ENCODE measurements at places on chromosomes 3 and 15.

DNA sequence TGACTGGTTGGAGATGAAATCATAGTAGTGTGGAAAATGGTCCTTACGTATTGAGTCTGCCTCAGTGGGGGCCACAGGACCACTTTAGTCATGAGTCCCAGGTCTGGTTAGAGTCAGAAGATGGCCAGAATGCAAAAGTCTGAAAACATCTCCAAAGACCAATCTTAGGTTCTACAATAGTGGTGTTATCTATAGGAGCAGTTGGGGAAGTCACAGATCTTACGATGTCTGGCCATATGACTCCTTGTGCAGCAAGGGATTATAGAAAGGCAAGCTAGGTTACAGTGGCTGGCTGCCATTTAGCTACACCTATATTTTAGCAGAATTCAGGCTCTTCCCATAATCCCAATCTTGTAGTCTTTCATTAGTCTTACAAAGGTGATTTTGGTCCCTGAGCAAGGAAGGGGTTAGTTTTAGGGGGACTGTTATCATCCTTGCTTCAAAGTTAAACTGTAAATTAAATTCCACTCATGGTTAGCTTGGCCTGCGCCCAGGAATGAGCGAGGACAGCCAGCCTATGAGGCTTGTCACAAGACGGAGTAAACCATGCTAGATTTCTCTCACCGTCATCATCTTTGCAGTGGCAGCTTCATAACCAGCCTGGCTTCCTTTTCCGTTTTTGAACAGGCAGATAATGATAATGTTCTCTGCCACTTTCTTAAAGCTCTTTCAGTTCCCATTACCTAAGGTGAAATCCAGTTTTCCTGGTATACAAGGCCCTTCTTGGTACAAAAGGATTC lies 134.1 kb downstream of the VPS8 start:
- DNase-seq = no peak

GRCh38 chr15:95284492-95284891 lies 1046.0 kb upstream of the NR2F2 start:
- no peak for DNase-seq

DNA sequence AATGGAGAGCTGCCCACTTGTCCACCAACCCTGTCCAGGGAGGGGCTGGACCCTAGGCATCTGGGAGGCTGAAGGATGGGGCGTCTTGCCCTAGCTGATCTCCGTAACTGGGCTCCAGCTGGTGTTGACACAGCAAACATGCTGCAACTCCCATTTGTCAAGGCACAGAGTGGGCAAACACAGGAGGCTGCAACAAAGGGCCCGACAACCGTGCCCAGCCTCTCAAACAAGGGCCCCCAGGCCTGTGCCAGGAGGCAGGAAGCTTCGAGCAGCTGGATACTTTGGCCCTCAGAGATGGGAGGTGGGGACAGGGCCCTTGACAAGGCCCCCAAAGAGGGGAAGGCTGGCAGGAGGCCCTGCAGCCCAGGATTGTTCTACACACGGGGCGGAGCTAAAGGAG lies 64.2 kb upstream of the TMEM115 start:
- no peak for DNase-seq

DNA sequence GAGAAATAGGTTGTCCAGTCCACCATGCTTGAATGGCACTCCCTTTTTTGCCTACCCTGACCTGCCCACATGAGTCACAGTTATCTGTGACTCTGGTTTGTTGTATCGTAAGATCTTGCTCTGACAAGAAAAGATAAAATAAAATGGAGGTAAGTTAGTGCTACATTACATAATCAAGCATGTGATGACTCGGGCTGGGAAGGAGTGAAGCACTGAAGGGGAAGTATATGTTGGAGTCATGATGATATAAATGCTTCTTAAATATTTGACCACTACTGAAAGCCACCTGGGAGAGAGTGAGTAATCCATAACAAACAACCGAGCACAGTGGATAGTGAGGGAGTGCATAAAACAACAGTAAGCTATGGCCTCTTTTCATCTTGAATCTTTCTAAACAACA lies 124.4 kb downstream of the SHOX2 start:
- DNase-seq = no peak

DNA sequence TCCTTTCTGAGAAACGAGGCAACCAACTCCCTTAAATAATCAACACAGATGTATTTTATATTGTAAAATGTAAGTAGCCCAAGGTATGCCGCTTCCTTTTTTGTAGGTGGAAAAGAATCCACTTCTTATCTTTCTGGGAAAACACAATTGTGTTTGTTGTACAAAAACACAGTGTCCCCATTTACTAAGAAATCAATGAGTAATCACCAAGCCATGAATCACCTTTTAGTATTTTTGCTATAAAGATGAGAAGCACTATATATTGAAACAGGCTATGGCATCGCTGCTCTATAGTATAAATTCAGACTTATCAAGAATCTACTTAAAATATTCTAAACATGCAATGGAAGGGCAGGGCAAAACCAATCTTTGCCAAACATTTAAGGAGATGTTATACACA lies 104.0 kb downstream of the TNIK start:
- no peak for DNase-seq

DNA sequence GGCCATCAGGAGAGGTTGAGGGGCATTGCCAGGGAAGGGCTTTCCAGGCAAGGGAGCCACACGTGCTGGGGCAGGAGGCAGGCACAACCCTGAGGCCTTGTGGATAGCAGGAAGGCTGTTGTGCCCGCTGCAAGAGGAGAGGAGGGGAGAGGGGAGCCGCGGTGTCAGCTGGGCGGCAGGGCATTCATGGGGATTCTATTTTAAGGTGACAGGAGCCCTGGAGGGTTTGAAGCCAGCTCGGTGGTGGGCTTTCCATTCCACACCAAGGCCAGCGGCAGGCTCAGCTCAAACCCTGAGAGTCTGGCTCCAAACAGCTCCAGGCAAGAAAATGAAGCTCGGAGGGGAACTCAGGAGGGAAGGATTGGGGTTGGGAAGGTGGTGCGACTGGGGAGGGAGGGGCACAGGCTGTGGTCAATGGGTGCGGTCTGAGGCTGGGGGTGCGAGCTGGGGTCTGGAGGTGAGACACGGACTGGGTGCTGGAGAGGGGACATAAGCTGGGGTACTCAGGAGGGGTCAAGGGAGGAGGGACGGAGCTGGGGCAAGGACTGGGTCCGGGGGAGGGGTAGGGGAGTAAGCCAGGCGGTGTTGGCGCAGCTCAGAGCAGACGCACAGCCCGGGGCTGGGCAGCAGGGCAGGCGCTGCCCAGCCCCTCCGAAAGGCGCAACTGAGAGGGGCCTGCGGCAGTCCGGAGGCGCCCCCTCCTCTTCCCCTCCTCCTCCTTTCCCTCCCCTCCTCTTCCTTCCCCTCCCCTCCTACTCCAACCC lies 43.4 kb downstream of the TPRA1 start:
- DNase-seq = no peak

- no peak for DNase-seq
Measured at GRCh38 chr3:131540821-131541220, 38.0 kb upstream of the MRPL3 start.

DNA sequence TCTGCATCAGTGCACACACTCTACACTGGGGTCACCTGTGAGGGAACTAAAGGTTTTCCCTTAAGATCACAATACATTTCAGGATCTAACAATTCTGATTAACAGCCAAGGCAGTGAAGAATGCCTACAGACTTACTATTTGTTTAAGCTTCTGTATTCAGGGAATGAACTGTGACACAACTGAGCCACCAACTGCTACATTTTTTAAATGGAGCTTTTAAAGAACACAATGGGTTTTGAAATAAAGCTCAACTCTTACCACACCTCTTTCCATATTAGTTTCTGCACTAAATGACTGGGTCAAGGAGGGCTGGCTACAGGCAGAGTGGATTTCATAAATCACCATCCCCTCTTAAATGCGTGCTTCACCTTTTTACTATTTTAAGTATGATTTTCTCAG lies 100.2 kb downstream of the TMCC1 start:
- peak; percentile 53 for DNase-seq

GRCh38 chr3:71011565-71012287 lies 571.8 kb downstream of the FOXP1 start:
- DNase-seq = no peak

DNA sequence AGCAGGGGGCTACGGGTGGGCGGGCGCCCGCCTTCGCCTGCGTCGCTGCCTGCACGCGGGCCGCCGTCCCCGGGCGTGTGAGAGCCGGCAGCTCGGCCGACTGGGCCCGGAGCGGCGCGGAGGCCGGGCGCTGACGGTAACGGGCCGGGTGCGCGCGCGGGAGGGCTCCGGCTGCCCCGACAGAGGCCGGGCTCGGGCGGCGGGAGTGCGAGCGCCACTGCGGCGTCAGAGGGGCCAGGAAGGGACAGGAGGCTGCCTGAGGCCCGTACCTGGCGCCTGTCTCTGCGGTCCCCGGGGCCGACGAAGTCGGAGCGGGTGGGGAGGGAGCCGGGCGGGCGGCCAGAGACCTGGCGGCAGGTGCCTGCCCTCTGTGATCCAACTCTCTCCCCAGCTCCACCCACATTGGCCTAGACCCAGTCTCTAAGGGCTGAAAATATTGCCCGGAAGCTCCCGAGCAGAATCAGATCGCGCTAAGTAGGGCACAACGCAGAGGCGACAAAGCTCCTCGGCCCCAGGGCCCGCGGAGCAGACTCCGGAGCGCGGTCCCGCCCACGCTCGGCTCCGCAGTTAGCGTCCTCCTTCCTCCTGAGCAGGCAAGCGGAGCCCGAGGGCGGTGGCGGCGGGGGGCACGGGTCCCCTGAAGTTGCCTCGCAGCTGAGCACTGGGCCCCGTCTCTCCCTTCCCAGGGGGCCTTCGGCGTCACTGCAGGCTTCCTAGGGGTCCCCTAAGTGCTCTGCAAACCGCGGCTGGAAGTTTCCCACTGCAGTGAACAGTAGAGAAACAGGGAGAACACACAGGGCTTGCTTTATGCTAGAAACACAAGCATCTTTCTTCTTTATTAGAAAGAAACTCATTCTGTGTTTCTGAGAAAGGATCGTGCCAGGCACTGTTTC lies at the start of gene MAN2A2:
Gene MAN2A2, plus strand, starts transcription at position 463 of the 893 bp plus-strand sequence. CDS start 906 bp downstream, outside the sequence.
- DNase-seq = peak; percentile 87

DNA sequence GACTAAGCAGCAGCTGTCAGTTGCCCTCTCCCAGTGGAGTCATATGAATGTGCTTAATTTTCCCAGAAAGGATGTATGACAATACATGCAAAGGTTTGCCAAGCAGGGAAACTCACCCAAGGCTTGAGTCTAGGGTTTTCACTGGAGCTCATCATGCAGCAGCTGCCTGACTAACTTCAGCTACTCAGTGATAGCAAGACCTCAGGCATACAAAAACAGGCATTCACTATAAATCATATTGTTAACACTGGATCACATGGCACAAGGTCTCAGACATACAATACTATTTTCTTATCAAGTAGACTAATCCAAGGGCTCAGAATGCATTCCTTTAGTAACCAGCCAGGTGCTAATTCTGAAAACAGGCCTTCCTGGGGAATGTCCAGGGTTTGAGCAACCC lies 85.0 kb upstream of the STAC start:
- DNase-seq = no peak

GRCh38 chr3:21345382-21345976 lies 405.5 kb downstream of the ZNF385D start:
- no peak for DNase-seq

DNA sequence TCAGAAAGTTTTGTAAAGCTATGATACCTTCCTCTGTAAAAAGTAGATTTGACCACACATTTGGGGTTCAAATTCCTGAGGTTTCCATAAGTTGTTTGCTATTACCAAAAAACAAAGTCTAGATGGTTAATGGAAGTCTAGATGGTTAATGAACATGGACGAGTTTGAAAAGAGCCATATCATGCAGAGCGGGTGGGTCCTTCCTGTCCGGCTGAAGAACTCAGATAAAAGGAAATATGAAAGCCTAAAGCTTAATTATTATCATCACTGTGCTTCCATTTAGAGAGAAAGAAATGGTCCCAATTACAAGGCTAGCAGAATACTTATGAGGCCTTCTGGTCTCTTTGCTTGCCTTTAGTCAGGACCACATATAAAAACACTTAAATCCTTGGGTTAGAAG lies 132.1 kb upstream of the SATB1 start:
- DNase-seq = no peak

DNA sequence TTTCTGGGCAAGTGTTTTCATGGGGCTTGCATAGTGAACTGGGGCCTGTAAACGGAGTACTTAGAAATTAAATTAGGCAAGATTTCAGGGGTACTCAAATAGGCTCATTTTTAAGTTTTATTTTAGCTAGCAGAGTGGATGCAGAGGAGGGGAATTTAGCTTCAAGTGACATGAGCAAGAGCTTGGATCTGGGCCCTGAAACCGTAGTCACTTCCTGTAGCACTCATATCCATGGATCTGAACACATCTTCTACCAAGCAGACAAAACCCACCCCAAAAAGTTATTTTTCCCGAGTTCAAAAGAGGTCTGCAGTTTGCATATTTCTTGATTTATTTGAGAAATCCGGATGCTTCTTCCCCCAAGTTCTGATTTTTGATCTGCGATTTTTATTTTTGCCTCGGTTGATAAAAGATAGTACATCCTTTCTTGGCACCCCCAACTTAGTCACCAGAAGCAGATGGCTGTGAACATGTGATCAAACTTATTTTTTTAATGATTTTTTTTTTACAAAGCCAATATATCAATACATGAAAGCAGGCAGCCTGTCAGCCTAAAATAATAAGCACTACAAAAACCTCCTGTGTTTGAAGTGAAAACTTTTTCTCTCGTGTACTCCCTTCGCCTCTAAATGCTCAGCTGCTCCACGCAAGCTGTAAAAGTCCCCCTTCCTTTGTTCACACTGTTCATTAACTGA lies 36.6 kb upstream of the STT3B start:
- no peak for DNase-seq

DNA sequence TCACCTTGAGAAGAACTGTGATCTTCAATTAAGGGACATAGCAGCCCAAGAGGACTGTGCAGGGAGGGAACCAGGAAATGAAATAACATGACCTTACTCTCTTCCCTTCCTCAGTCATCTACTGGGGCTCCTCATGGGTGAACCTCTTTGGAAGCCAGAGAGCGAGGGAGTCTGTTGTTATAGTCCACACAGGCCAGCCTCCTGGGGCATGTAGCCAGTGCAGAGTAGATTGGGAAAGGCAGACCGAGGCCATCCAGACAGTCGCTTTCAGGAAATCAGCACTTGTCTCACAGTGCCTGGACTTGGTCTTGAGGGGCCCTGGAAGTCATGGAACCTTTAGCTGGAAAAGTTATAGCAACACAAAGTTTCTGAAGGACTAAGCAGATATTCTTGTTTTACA lies 6.1 kb downstream of the CRTAP start:
- no peak for DNase-seq

GRCh38 chr15:78050441-78050809 lies 27.1 kb downstream of the TBC1D2B start:
- DNase-seq = no peak

DNA sequence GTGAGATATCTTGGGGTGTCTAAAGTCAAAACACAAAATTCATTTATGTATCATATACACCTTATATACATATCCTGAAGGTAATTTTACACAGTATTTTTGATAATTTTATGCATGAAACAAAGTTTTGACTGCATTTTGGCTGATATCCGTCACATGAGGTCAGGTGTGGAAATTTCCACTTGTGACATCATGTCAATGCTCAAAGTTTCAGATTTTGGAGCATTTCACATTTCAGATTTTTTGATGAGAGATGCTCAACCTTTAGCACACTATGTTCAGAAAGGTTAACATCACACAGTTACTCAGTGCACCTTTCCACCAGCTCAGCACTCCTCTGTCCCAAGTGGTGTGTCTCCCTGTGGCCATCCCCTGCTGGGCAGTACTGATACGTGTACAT lies 37.7 kb upstream of the CPB1 start:
- no peak for DNase-seq

GRCh38 chr3:129985113-129985512 lies 10.6 kb downstream of the TRH start:
- DNase-seq = no peak
